Naive thymus-derived CD4-positive, alpha-beta T cell (primary cell): ENCODE measurements at places on chromosomes 13 and 19.

DNA sequence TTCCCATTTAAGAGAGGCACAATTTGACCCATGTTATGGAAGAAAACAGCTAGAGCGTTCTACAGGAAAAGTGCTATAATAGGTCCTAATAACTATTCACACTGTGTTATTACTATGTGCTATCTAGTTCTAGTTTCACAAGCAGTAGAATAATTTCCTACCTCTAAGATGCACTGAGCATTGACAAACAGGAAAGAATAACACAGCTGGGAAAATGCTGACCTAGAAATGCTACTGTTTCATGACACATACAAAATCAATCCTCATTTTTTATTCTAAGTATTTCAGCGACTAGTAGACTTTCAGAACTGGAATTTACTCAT, 259.5 kb downstream of the ITGBL1 start:
- no peak for DNase-seq

DNA sequence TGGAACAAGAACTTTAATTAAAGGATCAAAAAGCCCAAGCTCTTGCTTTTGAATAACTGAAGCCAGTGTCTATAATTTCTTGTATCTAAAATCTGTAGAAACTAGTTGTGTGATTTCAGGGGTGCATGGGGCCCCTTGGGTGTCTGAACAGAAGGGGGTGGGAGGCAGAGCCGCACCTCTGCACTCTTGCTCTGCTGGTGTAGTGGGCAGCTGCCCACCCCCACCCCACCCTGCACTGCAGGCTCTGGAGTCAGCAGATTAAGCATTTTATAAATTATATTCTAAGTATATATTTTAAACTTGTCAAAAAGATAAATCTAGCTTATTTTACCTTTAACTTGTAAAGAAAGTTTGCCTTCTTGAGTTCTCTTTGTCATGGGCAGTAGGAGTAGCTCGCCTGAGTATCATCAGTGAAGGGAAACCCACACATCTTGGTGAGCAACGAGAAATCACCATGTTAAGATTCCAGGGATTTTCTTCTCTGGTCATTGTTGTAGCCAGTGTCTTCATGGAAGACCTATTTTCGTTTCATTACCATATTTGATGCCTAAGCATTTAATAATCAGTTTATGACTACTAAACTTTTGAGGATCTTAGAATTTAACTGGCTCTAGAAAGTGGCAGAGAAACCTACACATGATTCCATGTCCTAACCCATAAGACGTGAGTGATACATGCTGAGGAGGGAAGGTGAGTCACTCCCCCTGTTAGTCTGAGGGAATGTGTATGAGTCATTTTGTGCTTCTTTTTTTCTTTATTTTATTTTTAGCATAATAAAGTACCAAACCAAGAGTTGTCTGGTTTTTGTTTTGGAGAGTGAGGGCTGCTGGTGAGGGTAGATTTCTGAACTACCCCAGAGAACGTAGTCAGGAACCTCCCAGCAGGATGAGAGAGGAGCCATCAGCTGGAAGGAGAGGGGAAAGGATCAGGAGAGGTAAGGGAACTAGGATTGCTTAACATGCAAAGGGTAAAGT, 7.7 kb downstream of the UBE2L5 start:
- no peak for DNase-seq

DNA sequence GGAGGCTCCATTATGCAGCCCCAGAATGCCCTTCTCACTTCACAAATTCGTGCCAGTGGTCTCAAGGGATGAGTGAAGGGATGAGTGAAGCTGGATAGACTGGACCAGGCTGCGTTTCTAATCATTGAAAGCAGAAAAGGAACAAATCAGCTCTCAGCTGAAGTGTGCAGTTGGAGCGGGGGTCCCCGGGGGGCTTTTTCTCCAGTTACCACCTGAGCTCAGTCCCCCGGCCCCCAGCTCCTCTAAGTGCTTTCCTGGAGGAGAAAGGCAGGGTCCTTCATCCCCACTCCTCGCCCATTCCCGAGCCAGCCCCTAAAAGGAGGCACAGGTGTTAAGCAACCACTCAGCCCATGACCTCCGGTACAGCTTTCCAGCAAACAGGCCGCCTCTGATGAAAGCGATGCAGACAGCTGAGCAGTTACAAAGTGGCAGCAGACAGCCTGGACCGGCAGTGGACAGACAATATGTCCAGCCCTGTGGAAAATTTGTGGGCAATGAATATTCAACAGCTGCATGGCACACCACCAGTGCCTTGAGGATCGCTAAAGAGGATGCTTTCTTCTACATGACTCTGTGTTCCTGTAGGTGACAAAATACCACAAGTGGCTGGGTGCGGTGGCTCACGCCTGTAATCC, 110.7 kb upstream of the UBL3 start:
- no peak for DNase-seq

DNA sequence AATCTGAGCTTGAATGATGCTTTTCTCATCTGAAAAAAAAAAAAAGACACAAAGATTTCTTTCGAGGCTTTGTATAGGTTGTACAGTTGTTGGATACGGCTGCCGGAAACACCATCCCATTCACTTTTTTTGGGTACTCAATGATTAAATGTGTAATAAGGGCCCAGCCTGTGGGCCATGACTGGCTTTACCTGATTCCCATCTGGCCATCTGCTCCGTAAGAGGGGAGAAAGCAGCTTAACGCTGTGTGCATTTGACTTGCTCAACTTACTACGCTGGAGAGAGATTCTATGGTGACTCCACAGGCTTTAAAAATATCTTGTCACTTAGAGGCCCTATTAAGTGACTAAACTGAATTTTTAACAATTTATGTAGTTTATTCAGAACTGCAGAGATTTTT, 731 bp downstream of the ZNF558 start:
- DNase-seq = no peak

GRCh38 chr13:61383111-61383510, 32.5 kb downstream of the PCDH20 start:
- no peak for DNase-seq

DNA sequence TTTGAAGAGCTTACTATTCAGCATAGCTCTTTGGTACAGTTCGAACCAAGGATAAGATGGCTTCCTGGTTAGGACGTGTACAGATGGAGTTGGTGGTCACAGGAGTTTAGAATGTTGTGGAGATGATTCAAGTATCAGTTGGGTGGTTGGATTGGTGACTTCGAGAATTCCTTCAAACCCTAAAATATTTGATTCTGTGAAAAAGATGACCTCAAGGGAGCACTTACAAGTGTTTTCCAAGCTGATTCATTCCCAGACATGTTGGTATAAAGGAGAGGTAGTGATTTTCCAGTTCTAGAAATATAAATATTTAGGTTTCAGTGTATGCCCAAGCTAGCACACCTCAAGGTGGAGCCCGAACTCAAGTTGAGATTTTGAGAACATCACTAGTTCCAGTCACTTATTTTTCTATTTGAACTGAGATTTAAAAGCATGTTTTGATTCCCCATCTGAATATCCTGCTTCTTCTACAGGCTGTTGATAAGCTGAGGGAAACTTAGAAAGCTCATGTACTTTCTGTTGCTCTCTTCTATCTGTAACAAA, 306.1 kb downstream of the DCT start:
- DNase-seq = no peak

DNA sequence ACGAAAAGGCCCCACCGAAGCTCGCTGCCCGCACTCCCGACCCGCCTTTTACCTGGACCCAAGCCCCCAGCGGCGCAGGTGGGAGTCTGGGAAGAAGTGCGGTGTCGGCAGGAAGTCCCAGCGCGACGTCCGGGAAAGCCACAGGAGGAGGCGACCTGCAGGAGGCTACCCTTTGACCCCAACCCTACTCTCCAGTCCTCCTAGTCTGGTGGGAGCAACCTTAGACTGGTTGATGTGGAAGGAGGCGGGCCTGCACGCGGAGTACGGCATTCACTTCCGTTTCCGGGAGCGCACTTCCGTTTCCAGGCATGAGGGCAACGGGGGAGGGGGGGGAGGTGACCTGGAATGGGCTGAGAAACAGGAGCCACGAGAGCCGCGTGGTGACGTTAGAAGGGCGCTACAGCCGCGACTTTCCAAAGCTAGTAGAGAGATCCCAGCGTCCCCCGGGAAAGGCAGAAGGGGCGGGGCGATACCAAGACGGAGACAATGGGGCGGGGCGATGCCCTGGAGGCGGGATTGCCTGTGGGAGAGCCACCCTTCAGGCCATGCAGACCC, 28.5 kb downstream of the ZNF266 start:
- peak; percentile 41 for DNase-seq

- DNase-seq = no peak
Measured at GRCh38 chr19:36635342-36635741, 30.2 kb downstream of the ZNF382 start.

DNA sequence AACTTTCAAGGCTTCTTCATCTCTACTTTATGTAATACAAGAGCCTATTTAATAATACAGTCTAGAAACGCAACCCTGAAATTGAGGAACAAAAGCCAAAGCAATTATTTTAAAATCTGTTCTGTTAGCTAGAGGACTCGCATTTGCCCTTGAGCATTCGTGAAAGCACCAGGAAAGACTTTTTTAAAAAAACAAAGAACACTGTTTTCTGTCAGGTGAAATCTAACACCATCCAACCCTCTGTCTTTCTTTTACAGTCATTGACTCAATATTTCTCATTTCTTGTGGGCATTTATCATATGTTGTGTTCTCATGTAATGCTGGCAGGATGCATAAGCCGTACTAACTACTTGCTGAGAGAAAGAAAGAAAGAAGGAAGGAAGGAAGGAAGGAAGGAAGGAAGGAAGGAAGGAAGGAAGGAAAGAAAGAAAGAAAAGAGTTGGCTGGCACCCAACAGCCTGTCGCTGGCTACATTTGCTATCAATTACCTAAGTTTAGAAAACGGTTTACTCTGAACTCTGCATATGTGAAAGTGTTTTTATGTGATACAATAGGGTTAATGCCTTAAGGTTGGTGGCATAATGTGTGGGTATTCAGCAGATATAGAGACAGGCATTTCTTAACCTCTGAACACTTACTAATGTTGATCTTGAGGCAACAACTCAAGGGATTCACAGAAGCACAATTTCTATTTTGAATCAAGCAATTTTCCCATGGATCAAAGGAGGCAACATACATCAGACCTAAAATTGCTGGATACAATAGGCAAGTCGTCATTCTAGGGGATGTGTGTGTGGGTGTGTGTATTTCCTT, 445.4 kb downstream of the DCT start:
- no peak for DNase-seq

GRCh38 chr19:13172346-13173138, 22.3 kb downstream of the IER2 start:
- DNase-seq = peak; percentile 52

DNA sequence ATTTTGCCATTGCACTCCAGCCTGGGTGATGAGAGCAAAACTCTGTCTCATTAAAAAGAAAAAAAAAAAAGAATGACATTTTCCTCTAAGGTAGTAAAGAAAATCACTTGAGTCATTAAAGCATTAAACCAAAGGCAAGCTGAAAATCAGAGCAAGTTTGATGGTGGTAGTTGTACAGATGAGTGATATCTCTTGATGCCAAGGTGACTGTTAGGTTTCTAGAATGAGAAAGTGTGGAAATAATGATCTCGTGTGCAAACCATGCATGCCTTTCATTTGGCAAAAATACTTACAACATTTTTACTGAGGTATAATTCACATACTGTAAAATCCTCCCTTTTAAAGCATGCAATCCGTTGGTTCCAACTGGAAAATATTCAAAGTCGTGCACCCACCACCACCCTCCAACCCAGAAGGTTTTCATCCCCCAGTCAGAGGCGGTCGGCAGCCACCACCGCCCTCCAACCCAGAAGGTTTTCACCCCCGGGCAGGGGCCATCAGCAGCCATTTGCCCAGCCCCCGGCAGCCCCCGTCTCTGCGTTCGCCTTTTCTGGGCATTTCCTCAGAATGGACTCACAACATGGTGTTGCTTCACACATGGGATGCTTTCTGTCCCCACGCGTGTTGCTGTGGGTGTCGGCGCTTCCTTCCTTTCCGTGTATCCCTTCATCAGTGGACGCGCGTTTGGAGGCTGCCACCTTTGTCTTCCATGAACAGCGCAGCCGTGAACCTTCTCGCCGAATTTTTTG, 90.2 kb downstream of the ATP11A start:
- no peak for DNase-seq

GRCh38 chr19:11296264-11296663, 304 bp downstream of the TSPAN16 start:
- DNase-seq = no peak

GRCh38 chr13:48156466-48156865, 61.6 kb upstream of the MED4 start:
- peak; percentile 74 for DNase-seq

DNA sequence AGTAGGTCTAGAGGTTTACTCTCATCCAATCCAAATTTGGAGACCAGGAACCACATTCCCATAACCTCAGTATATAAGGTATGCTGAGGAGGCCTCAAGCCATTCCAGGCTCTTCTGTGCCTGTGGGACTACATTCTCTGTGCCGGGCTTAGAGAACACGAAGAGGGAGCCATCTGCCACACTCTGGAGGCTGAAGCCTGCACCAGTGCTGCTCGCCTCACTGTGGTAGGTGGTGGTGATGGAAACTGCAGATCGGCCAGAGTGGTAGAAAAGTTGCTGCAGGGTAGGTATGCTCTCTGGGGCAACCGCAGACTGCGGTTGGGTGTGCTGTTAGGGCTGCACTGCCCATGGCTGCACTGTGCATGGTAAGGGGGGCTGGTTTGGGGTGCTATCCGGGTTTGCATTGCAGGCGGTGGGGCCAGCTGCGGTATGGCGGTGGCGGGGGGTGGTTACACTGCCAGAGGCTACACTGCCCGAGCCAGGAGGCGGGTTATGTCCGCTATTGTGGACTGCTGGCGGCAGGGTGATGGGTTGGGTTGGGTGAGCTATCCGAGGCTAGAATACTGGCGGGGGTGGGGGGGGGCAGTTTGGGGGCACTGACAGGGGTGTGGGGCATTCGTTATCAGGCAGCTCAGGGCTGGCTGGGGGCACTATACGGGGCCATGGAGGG, 145.0 kb downstream of the TNFRSF19 start:
- no peak for DNase-seq

DNA sequence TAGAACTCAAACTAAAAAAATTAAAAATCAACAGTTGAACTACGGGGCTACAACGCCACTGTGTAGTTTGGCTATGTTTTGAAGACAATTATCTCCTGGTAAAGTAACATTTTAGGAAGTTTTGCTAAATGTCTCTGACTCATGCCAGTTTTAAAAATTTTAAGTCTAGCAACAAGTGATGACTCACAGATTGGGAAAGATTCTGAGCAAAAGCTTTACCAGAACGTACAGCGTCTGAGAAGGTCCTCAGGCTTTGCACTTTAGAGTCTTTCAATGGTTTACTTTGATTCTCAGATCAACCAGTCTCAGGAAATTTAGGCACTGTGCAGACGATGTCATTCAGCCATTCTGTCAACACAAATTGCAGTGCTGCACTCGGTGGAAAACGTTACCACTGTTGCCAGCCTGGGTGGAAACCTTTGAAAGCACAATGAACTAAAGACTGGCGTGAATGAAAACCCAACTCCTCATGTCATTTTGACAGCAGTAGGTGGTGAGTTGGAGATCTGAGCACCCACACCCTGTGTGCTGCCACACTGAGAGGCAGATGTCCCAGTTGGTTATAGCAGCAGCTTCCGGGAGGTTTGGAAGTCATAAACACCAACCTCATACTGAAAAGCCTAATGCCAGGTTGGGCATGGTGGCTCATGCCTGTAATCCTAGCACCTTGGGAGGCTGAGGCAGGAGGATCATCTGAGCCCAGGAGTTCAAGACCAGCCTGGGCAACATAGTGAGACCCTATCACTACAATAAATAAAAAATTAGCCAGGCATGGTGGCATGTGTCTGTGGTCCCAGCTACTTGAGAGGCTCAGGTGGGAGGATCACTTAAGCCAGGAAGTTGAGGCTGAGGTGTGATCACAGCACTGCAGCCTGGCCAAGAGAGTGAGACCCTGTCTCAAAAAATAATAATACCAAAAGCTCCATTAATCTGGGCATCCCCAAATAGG, 6.3 kb upstream of the WTIP start:
- DNase-seq = no peak
